ENCODE measurements at places on chromosomes 1 and 21.

DNA sequence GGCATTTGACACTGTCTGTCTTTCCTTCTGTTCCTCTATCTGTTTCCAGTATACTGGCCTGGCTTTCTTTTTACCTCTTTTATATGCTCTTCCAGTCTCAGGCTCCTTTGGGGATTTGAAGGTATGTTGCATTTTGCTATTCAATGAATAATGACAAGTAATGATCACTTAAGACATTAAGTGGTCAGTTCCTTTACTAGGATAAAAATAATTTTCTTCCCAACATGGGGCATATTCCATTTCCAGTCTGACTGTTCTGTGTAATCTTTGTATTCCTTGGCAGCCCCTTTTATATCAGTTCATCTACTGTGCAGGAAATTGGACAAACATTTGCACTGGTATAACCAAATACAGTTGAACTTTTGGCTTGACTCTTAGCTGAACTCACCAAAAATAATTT is 15.6 kb downstream of the METTL18 start:
- no peak for DNase-seq

DNA sequence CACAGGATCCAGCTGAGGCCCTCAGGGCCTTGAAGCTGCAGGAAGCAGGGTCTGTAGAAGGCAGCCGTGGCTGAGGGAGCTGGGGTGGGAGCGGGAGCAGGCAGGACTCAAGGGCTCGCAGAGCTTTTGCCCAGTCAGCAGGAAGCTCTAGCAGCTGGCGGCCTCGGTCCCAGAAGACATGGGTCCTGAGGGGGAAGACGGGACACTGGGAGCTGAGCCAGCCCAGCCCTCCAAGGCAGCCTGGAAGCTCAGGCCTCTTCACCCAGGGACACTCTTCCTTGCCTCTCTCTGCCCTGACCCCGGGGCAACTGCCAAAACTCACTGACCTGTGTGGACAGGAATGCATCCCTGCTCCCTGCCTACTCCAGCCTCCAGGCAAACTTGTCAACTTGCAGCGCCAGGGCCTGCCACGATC is 8.9 kb downstream of the ADGRB2 start:
- DNase-seq = no peak

- DNase-seq = no peak
These were observed 42.6 kb downstream of the RSPH1 start for GRCh38 chr21:42453224-42453985.

DNA sequence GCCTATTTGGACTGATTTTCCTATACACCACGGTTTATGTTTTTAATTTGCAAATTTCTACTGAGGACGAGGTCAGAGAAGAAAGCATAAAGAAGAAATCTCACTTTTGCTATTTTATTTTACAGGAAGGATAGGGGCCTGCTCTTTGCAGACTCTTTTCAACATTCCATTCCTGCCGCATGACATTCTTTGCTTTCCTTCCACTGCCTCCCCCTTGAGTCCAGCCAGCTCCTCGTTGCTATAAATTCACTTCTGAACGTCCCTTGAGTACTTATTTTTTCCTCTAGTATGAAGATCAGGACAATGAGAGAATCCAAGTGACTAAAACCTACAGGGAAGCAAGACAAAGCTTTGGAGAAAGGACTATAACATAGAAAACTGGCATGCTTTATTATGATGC is 53.4 kb upstream of the PTGFR start:
- DNase-seq = no peak

GRCh38 chr1:171334024-171334640 is 20.1 kb downstream of the FMO4 start:
- DNase-seq = no peak

DNA sequence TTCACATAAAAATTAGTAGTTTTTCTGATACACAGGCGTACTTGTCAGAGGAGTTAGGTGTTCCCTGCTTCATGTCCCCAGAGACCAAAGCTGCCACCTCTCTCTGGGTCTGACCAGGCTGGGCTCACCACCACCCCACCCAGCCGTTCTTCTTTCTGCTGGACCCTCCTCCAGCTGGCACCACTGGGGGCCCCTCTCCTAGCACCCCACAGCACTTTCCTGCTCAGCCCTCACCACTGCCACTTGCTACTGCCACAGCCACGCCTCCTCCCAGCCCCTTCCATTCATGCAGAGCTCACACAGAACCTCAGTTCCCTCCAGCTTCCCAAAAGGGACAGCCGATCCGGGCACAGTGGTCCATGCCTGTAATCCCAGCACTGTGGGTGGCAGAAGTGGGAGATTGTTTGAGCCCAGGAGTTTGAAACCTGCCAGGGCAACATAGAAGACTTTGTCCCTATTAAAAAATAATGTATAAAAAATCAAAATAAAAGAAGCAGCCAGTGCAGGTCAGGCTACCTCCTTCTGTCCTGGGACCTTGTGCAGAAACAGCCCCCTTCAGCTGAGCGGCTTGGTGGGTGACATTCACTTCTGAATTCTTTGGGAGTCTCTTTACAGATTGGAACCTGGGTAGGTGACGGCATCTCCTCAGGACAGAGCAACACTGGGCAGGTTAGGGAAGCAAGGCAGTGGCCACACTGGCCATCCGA is 208.3 kb downstream of the TOMM20 start:
- DNase-seq = no peak

DNA sequence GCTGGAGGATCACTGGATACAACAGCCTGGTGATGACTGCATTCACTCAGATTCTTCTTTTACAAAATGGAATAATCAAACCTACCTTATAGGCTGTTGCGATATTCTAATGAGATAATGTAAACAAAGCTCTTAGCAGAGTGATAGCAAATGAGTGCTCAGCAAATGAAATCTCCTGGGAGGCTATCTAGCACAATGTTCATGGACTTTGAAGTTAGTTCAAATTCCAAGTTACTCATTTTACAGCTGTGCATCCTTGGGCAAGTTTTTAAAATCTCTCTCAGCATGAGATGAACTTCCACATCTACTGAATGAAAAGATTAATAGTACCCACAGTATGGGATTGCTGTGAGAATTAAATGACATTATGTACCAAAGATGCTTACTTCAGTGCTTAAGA is 80.8 kb upstream of the PAPPA2 start:
- no peak for DNase-seq

- no peak for DNase-seq
These were observed 8.9 kb downstream of the SIM2 start for GRCh38 chr21:36707763-36708285.

GRCh38 chr1:213530611-213531320 is 457.0 kb upstream of the PROX1 start:
- no peak for DNase-seq

DNA sequence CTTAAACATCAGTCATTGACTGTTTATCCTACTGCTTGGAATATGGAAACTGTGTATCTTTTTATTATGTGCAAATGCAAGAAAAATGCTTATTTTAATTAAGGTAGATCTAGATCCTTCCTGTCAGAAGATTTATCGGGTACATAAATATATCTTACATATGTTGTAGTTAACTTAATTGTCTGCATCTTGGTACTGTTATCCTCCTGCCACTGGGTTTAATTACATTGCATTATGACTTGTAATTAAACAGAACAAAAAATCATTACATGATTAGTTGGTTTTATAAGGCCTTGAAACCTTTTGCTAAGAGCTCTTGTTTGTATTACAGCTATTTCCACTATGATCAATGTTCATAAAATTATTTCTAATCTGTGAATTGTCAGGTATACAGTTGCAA is 211.2 kb downstream of the PTGER3 start:
- no peak for DNase-seq

DNA sequence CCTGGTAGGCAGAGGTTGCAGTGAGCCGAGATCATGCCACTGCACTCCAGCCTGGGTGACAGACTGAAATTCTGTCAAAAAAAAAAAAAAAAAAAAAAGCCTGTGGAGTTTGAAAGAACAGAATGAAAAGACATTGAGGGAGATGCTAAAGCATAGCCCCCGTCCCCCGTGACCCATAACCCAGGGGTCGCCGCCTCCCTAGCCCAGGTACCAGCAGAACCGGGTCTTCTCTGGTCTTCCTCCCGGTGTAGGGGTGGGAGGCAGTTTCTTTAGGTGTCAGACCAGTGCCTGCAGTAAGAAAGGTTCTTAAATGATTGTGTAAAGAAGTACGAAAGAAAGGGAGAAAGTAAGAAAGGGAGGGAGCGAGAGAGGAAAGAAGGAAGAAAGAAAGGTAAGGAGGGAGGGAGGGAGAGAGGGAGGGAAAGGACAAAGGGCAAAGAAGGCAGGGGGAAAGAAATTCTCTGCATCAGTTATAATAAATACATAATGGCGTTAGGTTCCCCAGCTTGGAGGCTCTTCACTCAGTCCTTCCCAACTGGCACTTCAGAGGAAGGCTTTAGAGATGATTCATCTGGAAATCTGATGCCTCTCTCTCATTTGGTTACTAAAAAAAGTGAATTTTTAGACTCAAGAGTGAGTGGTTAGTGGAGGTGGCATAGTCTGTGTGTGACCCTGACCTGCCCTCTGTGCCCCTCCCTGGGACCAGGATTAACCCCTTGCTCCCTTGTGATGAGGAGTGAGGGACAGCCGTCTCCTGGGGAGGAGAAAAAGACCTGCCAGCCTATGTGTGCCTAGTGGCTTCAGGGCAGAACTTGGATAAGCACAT is 1.1 kb downstream of the IL24 start:
- no peak for DNase-seq

- DNase-seq = no peak
These were observed 56.9 kb downstream of the RUNX3 start for GRCh38 chr1:24873148-24873547.

DNA sequence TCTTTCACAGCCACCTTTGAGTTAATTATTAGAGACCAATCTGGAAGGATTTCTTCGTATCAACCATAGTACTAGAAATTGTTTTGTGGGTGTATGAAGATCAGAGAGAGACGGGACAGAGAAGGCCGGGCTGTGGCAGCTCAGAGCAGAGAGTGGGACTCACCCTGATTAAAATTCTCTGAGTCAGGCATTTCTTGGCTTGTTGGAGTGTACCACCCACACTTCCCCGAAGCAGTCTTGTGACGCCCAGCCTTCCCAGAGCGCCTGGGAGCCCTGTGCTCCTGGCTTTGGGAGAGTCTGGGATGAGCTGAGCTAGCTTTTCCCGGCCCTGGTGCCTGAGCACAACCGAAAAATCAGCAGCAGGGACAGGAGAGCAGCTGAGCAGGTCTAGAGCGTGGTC is 19.4 kb downstream of the PLEKHM2 start:
- no peak for DNase-seq

- DNase-seq = no peak
These were observed 92.4 kb downstream of the EIF4G3 start for GRCh38 chr1:21084111-21084810.

GRCh38 chr1:14255233-14255632 is 343.3 kb upstream of the KAZN start:
- DNase-seq = no peak

GRCh38 chr1:181768930-181769280 is 285.6 kb downstream of the CACNA1E start:
- DNase-seq = no peak

DNA sequence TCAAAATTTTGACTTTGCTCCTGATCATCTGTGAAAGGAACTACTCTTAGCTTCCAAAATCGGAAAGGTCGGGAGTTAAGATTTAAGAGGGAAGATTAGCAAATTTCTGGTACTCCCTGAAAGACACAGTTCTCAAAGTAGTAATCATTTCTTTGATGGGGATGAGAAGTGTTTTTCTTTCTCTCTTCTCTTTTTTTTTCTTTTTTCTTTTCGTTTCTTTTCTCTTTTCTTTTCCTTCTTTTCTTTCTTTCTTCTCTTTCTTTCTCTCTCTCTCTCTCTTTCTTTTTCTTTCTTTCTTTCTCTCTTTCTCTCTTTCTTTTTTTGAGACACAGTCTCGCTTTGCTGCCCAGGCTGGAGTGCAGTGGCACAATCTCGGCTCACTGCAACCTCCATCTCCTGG is 5.1 kb upstream of the RAB29 start:
- DNase-seq = no peak

DNA sequence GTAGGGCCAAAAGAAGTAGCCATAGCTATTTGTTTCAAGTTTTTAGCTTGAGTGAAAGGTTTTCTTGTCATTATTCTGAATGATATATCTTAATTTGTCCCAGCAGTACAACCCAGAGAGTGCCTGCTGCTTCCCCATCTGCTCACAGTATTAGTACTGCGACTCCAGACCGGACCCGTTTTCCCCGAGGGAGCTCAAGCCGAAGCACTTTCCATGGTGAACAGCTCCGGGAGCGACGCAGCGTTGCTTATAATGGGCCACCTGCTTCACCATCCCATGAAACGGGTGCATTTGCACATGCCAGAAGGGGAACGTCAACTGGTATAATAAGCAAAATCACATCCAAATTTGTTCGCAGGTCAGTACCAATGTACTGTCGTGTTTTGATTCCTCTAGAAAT is 37.2 kb upstream of the C1orf115 start:
- no peak for DNase-seq

DNA sequence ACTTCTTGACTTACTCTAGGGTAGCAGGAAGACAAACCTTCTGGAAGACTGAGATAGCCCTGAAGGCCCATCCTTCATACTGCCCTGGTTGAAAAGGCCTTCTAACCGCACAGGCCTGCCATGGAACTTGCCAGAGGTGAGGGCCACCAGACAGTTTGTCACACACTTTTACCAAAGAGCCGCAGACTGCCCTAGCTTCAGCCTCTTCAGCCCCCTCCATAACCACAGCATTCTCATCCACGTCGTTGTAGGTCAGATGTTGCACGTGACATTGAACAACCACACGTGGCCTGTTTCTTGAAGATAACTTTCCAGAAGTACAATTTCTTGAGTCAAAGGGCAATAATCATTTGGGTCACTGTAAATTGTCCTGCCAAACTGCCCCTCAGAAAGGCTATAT is 18.9 kb downstream of the ZNF362 start:
- DNase-seq = no peak

- no peak for DNase-seq
These were observed 56.2 kb upstream of the EPS8L3 start for GRCh38 chr1:109819906-109820305.

- no peak for DNase-seq
These were observed 62.4 kb downstream of the CD247 start for GRCh38 chr1:167455786-167456446.

GRCh38 chr1:5504364-5504740 is 487.9 kb downstream of the NPHP4 start:
- DNase-seq = no peak

DNA sequence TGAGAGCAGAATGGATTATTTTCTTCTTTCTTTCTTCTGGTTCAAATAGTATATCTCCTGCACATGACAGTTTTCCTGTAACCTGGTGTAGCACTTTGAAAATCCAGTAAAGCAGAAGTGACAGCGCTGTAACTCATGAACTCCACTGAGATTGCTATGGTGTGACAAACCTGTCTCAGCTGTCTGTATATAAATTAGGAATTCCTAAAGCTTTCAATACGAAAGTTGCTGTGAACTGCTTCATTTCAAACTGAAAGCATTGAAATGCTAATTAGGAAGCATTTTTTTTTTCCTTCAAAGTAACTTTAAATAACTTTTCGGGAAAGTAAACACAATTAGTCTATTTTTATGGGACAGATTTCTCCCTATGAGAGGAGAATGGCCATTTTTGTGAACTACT is 646.9 kb upstream of the ZP4 start:
- no peak for DNase-seq

GRCh38 chr1:43306688-43307457 is 6.1 kb downstream of the TIE1 start:
- DNase-seq = no peak
